ENCODE measurements at places on chromosomes 16 and 17.

DNA sequence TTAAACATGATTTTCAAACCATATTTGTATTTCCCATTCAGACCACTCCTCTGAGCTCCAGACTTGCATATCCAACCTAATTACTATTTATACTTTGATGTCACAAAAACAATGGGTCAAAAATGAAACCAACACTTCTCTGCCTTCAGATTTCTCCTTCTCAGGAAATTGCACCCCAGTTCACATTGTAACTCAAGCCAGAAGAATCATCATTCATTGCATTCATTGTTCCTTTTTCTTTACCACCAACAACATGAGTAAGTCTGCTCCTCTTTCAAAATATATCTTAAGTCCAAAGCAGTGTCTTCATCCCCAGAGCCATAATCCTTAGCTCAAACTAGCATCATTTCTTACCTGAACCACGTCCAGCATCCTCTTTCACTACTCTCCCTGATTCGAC lies 2.6 kb upstream of the AKAP1 start:
- no peak for DNase-seq

GRCh38 chr16:89545831-89546574 lies 14.5 kb upstream of the RPL13 start:
- no peak for DNase-seq

GRCh38 chr16:58556678-58557077 lies 41.4 kb downstream of the SETD6 start:
- no peak for DNase-seq

- DNase-seq = no peak
These were observed 107.6 kb downstream of the ZNF423 start for GRCh38 chr16:49748322-49748721.

DNA sequence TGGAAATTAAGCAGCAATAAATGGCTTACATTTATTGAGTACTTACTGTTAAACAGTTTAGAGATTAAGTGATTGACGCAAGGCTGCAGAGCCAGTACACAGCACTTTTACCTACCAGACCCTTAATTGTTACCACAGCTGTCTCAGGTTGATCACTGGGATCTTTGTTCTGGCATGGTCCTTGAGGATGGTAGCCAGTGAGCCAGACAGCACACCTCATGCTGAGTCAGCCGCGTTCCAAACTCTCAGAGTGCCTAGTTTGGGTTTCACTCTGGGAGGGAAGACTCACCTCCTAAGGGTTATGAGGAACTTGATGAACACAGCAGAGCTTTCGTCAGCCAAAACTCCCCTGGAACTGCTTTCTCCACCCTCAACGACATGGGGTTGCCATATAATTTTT lies 20.4 kb downstream of the CDH3 start:
- no peak for DNase-seq

DNA sequence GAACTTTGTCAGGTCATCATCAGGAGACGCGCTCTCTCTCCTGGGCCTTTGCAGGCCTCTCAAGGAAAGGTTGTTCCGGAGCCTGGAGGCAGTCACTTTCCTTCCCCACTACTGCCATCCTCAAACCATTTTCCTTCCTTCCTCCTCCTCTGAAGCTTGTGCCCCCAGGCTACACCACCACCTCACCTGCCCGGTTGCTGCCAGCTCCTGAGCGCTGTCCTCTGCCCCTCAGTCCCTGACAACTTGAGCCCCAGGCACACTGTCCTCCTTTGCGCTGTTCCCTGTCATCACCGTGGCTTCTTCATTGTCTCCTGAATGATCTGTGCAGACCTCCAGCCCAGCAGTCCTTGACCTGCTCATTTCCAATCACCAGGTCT lies 18.9 kb downstream of the CDRT4 start:
- DNase-seq = no peak

GRCh38 chr17:17547210-17547764 lies 44.2 kb downstream of the PEMT start:
- DNase-seq = no peak

- no peak for DNase-seq
These were observed 78.6 kb upstream of the CA10 start for GRCh38 chr17:52237151-52237550.

- no peak for DNase-seq
These were observed 57.9 kb upstream of the TNRC6A start for GRCh38 chr16:24671455-24671954.

All from CD4-positive, alpha-beta memory T cell (primary cell).